ENCODE measurements at places on chromosomes 7 and 10.

- no peak for DNase-seq
Observed at GRCh38 chr7:90788052-90788451, 191.9 kb downstream of the CDK14 start.

GRCh38 chr7:134067164-134067563 is 60.0 kb upstream of the LRGUK start:
- no peak for DNase-seq

GRCh38 chr10:43255634-43256431 is 11.0 kb downstream of the RASGEF1A start:
- no peak for DNase-seq

GRCh38 chr7:43785420-43785819 is 26.9 kb downstream of the BLVRA start:
- no peak for DNase-seq

- no peak for DNase-seq
Observed at GRCh38 chr7:130352194-130353074, 7.8 kb downstream of the CPA5 start.

DNA sequence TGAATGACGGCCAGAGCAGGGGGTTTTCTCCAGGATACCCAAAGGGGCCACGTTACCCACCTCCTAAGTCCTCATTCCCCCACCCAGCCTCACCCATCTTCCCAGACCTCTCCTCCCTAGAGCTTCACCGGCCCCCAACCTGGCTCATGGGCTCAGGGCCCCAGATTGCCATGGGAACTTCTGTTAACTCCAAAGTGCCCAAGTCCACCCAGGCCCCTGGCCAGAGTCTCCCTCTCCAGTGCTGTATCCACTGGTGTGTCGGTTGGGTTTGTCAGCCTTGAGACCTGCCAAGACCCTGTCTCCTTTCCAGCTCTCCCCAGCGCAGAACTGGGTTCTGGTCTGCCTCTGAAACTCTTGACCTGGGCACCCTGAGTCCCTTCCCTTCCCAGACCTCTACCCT is 37.1 kb upstream of the ZMIZ2 start:
- DNase-seq: no peak

- no peak for DNase-seq
Observed at GRCh38 chr10:29681676-29682448, 47.1 kb upstream of the SVIL start.

- DNase-seq: no peak
Observed at GRCh38 chr7:93890041-93890463, 501 bp downstream of the TFPI2 start.

DNA sequence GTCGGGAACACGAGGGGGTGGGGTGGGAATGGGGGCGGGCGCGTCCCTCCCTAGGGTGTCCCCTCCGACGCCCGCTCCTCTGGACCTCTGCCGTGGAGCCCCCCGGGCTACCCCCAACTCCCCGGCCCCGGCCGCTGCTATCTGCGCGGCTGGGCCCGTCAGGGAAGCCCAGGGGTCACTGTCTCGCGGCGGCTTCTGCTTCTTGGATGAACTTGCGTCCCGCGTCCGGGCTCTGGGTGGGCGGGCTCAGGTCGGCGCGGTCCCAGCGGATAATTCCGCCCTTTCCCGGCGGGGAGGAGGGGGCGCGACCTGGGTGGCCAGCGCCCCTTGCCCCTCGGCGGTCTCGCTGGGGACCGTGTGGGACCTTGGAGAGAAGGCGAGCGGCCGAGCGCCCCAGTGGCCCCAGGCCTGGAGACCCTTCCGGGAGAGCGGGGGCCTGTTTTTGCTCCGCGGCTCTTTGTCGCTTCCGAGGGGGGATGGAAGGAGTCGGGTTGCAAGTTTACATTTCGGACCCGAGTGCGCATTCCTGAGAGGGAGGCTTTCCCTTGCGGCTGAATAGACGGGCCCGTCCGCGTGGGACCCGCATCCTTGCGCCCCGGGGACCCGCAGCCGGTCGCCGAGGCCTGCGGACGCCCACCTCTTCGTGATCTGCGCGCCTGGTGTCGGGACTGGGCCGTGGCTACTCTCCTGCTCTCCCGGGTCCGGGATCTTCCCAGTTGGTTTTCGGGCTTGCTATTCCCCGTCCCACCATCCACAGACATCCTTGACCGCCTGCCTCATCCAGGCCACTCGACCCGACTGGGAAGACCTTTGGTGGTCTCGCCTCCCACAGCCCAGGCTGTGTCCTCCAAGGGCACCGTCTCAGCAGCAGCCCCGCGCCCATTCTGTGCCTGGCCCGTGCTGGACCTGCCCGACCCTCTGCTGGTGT is 812 bp downstream of the DOCK1 start:
- no peak for DNase-seq

- no peak for DNase-seq
Observed at GRCh38 chr10:50577681-50578350, 45.9 kb downstream of the SGMS1 start.

- no peak for DNase-seq
Observed at GRCh38 chr7:507623-508300, 11.9 kb downstream of the PDGFA start.

DNA sequence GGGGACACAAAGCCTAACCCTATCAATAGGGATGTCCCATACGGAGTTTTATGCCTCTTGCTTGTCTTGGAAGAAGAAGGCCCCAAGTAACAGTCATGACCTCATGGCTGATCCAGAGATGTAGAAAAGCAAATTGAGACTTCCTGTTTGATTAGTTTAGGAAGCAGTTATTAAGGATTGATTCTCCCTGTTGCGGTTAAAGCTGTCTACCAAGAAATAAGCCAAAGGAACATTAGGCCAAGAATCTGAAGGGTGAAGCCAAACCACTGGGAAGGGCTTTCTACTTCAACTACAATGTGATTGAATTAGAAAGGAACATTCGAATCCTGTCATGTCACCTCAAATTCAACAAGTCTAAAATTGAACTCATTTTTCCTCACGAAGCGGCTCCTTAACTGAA is 60.5 kb upstream of the AGBL3 start:
- DNase-seq: no peak

DNA sequence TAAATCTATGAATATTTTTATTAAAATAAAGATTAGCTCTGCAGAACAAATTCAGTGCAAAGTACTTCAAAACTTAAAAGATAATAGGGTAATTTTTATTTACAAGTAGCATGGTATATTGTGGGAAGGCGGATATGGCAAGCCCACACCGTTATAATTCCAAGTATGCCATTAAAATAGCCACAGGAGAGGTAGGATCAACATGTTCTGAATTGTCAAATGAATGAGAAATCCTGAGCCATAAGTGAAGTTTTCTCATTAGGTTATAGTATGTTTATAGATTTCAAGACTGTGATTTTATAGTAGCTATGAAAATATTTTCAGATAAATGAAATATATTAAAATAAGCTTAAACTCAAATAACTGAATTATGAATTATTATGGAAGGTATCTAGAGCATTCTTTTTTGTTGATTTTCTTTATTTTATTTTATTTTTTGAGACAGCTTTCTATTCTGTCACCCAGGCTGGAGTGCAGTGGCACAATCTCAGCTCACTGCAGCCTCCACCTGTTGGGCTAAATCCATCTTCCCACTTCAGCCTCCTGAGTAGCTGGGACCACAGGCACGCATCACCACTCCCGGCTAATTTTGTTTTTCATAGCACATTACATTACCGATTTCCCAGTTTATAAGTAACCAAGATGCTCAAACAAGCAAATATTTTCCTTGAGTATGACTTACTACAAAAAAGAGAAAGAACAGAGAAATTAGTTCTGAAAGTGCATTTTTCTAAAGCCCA is 956.6 kb downstream of the GATA3 start:
- no peak for DNase-seq

DNA sequence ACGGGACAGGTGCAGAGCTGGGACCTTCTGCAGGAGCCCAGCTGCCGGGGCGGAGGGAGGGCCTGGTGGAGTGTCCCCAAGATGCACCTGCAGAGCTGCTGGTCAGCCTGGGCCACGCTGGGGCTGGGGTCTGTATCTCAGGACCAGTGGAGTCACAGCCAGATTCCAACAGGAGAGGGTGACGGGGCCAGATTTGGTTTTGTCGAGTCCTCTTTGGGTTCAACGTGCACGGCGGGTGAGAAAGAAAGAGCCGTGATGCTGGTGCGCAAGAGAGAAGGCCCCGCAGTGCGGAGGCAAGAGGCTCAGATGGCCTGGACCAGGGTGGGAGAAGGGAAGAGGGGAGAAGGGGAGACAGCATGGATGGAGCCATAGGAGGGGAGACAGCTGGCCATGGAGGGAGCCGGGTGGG is 462.9 kb downstream of the PTPRN2 start:
- DNase-seq: no peak

DNA sequence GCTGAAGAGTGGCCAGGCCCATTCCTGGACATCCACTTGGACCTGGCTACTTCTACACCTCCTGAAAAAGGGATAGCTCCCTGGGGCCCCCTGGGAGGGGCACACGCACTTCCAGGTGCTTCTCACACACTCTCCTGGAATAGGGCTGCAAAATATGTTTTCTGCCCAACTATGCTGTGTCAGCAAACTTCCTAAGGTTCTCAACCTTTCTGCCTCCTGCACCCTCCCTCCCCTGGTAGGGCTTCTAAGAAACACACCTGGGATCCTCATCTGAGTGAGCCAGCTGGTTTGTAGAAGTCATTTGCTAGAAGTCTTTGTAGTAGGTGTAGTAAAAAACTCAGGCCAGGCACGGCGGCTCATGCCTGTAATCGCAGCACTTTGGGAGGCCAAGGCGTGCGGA is 136.5 kb downstream of the ZMYND11 start:
- DNase-seq: no peak

GRCh38 chr10:101774589-101775272 is 1.2 kb downstream of the FGF8 start:
- DNase-seq: no peak
